Activated CD8-positive, alpha-beta memory T cell treated with anti-CD3 and anti-CD28 coated beads for 1 hour (primary cell): ENCODE measurements at places on chromosomes 11 and 22.

GRCh38 chr11:85889108-85889507 is 33.9 kb downstream of the CCDC83 start:
- DNase-seq = no peak

GRCh38 chr11:117833401-117833891 is 8.9 kb upstream of the FXYD2 start:
- DNase-seq = no peak

DNA sequence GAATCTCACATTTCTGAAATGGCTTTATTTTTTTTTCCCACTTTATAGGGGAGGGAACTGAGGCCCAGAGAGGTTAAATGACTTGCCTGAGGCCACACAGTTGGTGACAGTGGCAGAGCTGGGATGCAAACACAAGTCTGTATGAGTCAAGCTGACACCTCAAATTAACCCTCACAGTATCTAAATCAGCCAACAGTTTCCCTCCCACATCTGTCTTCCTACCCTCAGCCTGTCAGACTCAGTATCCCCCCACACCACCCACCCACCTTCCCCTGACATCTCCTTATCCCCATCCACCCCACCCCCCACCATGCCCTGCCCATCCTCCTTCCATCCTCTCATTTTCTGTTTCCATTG is 95.2 kb downstream of the TP53I11 start:
- no peak for DNase-seq

- DNase-seq = no peak
Observed at GRCh38 chr11:132564091-132564885, 968.0 kb downstream of the OPCML start.

DNA sequence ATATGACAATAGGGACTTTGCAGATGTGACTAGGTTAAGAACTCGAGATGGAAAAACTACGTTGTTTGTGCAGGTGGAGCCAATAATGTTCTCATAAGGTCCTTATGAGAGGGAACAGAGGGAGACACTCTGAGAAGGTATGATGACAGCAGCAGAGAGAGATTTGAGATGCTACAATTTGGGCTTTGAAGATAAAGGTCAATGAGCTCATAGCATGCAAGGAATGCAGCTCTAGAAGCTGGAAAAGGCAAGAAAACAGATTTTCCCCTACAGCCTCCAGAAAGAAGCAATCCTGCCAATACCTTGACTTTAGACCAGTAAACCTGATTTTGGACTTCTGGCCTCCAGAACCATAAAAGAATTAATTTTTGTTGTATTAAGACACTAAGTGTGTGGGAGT is 21.1 kb downstream of the FAM76B start:
- DNase-seq = no peak

DNA sequence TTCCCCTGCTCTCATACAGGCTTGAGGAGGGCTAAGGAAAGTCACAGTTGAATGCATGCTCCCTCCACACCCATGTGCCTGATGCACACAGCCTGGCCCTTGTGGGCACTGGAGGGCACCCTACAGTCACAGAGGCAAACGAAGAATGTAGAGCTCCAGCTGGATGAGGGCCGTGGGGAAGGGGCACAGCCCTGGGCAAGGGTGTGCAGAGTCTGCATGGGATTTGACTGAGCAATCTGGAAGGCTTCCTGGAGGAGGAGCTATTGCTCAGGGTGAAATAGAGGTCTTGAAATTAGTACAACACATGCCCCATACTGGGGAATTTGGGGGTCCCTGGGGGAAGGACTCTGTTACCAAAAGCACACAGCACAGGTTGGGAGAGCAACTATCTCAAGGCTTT is 64.0 kb downstream of the KCNQ1 start:
- DNase-seq = no peak

- no peak for DNase-seq
Observed at GRCh38 chr11:74020539-74020938, 11.7 kb upstream of the UCP3 start.

DNA sequence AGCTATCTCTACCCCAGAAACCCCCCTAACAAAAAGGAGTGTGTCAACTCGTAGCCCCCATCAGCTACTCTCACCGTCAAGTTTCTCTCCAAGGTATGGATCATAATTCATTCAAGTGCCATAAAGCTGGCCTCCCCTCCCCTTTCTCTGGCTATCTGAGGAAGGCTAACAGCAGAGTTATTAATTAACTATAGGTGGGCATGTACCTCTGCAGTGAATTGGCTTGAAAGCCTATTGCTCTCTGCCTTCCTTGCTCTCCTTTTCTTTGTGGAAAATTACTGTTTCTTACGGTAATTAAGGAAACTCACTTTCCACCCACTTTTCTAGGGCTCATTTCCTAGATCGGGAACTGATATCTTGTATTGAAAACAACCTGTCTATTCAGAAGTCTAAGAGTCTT is 14.1 kb downstream of the POLA2 start:
- no peak for DNase-seq

- DNase-seq = no peak
Observed at GRCh38 chr11:28619846-28620540, 511.8 kb downstream of the METTL15 start.

- no peak for DNase-seq
Observed at GRCh38 chr11:42975180-42975529, 336.6 kb upstream of the API5 start.

- DNase-seq = no peak
Observed at GRCh38 chr11:116416852-116417251, 355.9 kb downstream of the BUD13 start.

DNA sequence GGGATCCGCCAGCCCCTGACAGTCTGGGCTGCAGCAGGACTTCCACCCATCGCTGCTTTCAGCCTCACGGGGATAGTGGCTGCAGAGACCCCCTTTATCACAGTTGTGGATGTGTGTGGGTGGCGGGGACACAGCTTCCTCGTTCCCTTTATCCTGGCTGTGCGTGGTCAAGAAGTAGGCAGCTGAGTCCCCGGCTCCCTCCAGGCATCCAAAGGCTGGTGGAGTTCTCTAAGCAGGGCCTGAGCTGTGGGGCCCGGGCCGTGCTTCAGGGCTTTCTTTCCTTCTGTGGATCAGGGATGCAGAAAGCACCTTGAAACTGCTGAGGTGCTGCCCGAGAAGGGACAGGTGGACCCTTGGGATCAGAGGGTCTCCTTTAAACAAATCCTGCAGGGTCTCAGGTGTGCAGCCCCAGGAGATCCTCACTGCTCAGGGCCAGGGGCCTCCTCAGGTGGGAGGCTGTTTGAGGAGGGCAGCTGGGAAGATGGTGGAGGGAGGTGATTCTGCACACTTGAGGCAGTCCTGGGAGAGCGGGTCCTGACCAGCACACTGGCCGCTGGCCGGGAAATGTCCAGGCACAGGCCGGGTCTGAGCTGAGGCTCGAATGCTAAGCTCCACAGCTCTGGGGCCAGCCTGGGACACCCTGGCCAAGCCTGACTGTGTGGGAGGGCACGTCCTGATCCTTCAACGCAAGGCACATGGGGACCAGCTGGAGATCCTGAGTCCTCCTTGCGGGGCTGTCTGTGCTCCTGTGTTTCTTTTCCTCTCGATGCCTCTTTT is 1024.3 kb downstream of the BRD1 start:
- DNase-seq = no peak

- no peak for DNase-seq
Observed at GRCh38 chr11:19558189-19558986, 154.2 kb upstream of the NAV2 start.

GRCh38 chr11:680476-680875 is 14.5 kb downstream of the DEAF1 start:
- DNase-seq = no peak

GRCh38 chr22:42269432-42270175 is 849 bp downstream of the TCF20 start:
- no peak for DNase-seq

DNA sequence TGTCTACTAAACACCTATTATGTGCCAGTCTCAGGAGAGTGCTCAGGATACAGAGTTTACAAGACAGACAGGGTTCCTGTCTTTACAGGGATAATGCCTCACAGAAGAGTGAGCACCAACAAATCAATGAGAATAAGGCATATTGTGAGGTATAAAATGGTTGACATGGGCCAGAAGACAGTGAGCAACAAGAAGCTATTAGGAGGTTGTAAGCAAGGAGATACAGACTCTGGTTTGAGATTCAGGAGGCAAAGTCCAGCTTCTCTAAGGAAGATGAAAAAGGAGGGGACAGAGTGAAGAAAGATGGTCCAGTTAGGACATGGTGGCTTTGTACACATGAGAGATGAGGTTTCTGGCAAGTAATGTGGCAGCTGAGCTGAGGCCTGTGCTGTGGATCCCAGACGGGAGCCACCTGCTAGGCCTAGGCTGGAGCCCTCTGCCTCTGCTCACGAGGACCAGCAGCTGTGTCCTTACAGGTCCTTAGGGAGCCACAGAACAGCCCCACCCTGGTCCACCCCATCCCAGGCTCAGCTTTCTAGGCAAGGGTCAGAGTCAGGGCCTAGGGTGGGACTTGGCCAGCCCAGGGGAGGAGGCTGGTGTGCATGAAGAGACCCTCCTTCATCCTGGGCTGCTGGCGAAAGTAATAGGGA is 110.5 kb downstream of the ZNF280B start:
- no peak for DNase-seq

DNA sequence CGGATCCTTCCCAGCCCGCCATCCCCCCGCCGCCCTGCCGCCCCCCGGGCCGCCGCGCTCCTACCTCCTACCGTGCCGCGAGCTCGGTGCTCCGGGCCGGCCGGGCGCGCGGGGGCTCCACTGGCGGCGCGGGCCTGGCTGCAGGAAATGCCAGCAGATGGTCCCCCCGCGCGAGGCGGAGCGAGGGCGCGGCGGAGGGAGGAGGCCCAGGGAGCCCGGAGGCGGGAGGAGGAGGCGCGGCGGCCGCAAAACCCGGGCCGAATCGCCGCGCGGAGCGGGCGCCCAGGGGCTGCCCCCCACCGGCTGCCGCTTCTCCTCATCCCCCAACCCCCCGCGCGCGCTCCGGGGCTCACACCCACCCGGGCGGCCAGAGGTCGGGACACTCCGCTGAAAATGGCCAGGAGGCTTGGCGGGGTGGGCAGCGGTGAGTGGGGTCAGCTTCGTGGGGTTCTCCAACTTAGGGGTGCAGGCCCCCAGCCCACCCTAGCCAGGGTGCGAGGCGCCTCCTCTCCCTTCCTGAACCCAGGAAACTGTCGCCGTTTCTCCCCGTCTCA is at the start of gene OSBPL5:
Gene OSBPL5, minus strand, starts transcription at position 159 of the 554 bp plus-strand sequence. CDS start 36,162 bp downstream, outside the sequence.
- peak; percentile 33 for DNase-seq

DNA sequence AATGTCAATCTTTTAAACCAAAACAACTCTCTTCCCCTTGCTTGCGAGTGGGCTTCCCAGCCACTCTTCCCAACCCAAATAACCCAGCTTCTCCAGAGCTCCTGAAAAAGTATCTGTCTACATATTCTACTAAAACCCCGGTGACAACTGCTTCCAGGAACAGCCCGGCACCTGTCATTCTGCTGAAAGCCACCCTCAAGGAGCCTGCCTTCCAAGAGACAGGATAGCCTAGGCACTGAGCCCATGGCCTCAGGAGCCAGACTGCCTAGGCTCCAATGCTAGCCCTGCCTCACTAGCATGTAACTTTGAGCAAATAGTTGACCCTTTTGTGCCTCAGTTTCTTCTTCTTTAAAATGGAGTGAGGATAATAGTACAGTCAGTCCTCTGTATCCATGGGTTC is 459.8 kb downstream of the SOX6 start:
- no peak for DNase-seq

GRCh38 chr22:21992593-21993237 is 10.1 kb upstream of the TOP3B start:
- no peak for DNase-seq
